Stimulated activated CD8-positive, alpha-beta memory T cell treated with anti-CD3 and anti-CD28 coated beads, Interleukin-15, amount 100 ng/mL, for 4 hours (primary cell): ENCODE measurements at places on chromosomes 3 and 15.

GRCh38 chr3:169945313-169945712 lies 21.3 kb upstream of the SEC62 start:
- DNase-seq: no peak

DNA sequence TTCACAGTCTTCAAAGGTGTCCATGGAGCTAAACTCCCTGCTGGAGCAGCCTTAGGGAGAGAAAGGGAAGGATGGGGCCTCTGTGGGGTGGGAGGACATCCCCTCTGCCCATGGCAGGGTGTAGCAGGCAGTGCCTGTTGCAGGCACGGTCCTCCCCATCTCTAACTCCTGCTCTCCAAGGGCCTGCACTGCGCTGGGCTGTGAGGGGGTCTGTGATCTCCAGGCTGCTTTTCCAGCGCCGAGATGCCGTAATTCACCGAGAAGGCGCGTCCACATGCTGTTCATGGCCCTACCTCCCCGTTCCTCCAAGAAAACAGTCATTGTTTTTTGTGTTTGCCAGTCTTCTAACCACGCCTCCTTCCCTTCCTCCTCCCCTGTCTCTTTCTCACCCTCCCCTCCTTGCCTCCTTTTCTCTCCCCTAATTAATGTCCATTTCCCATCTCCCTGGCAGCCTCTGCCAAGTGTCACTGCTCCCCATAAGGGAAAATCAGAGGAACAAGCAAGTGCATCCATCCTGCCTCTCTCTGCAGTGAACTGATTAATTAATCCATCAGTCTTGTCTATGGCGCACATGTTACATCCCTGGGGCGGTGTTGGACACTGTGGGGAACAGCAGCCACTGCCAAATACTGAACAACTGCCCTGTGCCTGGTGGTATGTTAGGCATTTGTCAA lies 17.7 kb upstream of the LAMP3 start:
- DNase-seq: no peak

DNA sequence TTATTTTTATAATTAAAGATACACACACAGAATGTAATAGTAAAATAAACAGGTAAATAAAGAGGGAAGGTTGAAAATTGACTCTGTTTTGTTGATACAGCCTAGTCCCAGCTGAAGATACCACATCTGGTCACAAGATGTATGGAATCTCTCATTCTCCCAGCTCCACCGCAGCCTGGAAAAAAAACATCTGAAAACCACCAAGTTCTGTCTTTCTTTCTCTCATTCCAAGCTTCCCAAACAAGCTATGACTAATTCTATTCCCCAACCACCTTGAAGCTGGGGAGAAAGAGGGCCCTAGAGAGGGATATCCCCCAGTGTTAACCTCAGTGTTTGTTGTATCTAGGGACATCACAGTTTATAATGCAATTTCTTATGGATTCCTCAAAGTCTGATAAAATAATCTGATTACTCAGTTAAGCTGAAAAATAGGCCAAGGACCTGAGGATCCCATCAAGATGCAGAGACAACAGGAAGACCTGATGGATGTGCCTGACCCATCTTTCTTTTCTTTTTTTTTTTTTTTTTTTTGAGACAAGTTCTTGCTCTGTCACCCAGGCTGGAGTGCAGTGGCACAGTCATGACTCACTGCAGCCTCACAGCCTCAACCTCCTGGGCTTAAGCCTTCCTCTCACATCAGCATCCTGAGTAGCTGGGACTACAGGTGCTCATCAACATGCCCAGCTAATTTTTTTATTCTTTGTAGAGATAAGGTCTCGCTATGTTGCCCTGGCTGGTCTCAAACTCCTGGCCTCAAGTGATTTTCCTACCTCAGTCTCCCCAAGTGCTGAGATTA lies 38.1 kb downstream of the SRGAP3 start:
- DNase-seq: no peak

GRCh38 chr3:112395181-112395895 lies 62.4 kb downstream of the CD200 start:
- DNase-seq: no peak

DNA sequence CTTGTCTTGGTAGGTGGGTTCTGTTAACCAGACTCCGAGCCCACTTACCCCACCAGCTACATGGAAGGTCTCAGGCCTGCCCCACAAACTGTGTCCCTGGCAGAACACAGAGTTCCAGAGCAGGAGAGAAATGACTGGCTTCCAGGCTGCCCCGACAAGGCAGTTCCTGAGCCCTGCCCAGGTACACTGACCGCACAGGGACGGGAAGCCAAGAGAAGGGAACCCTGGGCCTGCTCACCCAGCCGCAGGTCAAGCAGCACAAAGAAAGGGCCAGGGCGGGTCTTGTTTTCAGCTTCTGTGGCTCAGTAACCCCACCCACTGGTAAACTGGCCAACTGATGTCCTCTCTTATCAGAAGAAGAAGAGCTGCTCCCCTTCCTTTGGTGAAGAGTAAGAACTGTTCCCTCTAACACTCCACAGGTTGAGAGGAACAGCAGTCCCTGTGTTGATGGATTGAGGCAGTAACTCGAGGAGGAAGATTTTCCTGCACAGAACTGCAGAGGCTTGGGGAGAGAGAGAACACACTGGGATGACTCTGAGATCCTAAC lies 68.4 kb downstream of the CRTC3 start:
- DNase-seq: no peak

DNA sequence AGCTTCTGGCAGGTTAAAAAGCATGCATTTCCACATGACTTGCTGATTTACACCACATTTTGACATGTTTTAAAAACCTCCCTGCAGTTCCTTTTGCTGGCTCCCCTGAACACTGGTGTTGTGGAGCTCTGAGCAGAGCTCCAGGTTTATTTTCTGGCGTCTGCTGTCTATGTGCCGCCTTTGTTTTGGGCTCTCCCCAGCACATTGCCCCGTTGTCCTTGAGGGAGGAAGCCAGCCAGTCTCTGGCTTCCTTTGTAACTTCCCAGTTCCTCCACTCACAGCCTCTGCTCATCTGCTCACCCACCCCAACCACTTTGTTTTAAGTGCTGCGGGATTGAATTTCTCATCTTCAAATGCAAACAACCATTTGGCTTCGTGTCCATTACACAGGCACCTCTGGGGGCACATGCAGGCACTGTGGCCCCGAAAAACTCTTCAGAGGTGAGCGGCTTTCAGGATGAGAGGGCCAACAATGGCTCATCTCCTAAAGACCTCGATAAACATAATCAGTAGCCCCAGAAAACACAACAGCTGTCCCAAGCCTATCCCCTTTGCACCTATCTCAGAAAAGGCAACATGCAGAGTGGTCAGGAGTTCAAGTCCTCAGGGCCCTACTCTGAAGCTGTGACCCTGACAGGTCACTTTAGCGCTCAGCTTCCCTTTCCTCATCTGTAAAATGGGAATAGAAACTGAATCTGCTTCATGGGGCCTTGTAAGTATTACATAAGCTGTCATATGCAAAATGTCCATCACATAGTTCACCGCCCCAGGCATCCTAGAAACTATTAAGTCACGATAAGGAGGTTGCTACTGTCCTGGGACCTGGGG lies 1.3 kb upstream of the MEF2A start:
- no peak for DNase-seq

- DNase-seq: no peak
Measured at GRCh38 chr15:81758818-81759284, 287.0 kb downstream of the MEX3B start.

- DNase-seq: no peak
Measured at GRCh38 chr3:134427400-134428111, 53.3 kb upstream of the AMOTL2 start.

- DNase-seq: no peak
Measured at GRCh38 chr3:179955809-179956208, 80.9 kb downstream of the PEX5L start.

- DNase-seq: no peak
Measured at GRCh38 chr3:142998439-142998838, 2.9 kb upstream of the U2SURP start.

- no peak for DNase-seq
Measured at GRCh38 chr15:101018450-101018849, 99.3 kb downstream of the LRRK1 start.

- no peak for DNase-seq
Measured at GRCh38 chr3:139388821-139389551, 461 bp downstream of the COPB2 start.

- no peak for DNase-seq
Measured at GRCh38 chr15:100096700-100097099, 245.1 kb downstream of the ADAMTS17 start.

DNA sequence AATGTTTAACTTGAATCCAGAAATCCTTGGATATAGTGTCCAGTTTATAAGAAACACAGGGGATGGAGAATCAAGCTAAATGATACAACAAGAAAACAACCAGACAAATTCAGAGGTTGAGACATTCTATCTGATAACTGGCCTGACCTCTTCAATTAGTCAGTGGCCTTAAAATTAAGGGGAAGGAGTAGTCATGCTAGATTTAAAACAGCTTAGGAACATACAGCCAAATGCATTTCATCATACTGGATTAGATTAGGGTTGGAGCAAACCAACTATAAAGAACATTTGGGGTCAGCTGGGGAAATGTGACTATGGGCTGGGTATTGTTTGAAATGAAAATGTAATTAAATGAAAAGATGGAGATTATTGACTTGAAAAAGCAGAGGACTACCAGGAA lies 53.3 kb downstream of the PPARG start:
- no peak for DNase-seq

DNA sequence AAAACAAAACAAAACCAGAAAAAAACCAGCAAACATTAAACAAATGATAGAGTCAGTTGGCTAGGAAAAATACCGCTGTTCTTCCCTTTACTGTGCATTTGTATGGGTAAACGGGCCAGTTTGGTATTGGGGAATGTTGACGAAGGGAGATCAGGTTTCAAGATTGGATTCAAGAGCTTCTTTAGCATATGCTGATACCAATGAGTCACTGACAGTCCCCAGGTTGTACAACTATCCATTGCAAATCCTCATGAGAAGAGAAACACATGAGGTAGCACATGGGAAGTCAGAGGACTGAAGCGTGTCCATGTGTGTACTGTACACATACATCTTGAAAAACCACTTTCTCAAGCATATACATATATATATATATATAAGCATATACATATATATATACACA lies 25.6 kb downstream of the TIGIT start:
- DNase-seq: no peak

DNA sequence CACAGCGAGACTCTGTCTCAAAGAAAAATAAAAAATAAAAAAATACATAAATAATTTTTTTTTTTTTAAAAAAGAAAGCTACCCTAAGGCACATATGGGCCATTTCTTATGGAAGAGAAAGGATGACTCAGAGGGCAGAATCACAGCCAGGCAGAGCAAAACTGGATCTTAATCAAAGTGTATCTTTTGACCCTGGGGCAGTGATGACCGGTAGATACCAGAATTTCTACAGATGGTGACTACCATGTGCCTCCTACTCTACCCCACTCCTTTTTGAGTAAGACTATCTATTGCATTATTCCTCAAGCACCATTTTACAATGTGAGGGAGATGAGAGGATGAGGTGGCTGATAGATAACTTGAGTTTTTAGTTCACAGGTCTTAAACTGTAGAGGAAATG lies 26.0 kb downstream of the TARS3 start:
- DNase-seq: no peak

DNA sequence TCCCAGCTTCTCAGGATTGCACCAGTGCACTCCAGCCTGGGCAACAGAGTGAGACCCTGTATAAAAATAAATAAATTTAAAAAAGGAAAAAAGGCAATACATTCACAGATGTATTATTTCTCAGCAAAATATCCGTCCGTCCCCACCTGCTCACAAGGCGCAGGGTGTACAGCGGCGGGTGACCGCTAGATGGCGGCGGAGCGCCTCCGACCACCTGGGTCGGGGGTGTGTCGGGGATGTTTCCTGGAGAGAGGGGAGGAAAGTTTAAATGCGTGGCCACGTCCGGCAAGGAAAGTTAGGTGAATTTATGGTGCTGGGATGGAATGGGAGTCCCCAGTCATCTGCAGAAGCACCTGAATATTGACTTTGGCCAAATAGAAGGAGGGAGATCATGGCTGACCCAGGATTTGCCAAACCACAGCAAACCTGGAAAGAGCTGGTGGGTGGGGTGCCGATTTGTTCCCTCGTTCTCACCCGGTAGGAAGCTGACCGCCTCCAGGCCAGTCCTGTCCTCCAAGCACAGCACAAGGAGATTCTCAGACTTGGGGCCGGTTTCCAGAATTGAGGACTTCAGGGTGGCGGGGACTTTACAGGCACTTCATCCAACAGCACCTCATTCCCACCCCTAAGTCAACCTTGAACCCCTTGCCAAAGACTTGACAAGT lies 88.3 kb downstream of the TMEM266 start:
- peak; percentile 20 for DNase-seq

GRCh38 chr3:38605981-38606380 lies 43.5 kb downstream of the SCN5A start:
- DNase-seq: no peak

DNA sequence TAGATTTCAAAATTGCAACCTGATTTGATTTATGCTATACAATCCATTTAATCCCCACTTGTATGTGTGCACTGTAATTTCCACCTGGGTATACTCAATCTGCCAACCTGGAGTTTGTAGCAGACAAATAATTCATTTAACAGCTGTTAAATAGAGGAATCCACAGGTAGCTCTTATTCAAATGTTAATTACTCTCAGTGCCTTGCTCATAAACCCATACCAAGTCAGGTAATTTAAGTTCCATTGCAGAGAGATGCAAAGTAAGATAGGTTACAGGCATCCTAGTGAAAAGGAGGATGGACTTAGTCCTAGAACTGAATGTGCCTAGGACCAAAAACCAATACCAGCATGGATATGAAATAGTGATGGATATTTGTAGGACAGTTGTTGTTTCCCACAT lies 674.2 kb downstream of the TBL1XR1 start:
- no peak for DNase-seq

- no peak for DNase-seq
Measured at GRCh38 chr3:41318520-41318919, 119.2 kb downstream of the CTNNB1 start.

- DNase-seq: no peak
Measured at GRCh38 chr3:195388380-195388779, 54.4 kb downstream of the ACAP2 start.

DNA sequence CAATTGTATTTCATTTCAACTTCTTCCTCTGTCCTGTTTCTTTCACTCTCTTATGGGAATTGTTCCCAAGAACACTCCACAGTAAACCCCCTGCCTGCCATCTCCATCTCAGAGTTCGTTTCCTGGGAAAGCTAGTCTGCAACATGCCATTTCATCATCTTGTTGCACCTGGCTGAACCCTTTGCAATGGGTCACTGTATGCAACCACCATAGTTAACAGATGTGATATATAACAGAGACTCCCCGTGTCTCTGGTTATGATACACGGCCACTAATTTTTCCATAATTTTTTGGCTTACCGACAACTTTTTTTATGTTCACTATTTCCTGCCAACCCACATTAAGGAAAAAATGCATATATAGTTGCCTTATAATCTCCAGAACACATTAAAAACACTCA lies 95.5 kb downstream of the CHST2 start:
- no peak for DNase-seq
